Dorsolateral prefrontal cortex (tissue), 122 donors: ENCODE measurements at places on chromosomes 5 and 9.
A peak's percentile ranks its signal among the peaks of the same experiment; 100 is the strongest.

DNA sequence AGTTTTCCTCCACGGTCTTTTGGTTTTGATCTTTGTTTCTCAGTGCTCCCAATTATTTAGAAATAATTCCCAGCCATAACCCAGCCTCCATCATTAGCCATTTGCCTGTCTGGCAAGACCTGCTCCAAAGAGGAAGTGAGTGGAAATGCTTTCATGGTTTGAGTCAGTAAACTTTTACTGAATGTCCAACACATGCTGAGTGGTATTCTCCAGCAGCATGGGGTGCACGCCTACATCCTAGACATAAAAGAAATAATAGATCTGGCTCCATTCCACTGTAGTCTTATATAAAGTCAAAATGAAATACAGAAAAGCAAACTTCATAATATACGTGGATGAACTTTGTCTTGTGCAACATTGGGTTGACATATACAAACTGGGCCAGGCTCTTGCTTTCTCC, 757.2 kb downstream of the TLE1 start:
- no peak for DNase-seq

DNA sequence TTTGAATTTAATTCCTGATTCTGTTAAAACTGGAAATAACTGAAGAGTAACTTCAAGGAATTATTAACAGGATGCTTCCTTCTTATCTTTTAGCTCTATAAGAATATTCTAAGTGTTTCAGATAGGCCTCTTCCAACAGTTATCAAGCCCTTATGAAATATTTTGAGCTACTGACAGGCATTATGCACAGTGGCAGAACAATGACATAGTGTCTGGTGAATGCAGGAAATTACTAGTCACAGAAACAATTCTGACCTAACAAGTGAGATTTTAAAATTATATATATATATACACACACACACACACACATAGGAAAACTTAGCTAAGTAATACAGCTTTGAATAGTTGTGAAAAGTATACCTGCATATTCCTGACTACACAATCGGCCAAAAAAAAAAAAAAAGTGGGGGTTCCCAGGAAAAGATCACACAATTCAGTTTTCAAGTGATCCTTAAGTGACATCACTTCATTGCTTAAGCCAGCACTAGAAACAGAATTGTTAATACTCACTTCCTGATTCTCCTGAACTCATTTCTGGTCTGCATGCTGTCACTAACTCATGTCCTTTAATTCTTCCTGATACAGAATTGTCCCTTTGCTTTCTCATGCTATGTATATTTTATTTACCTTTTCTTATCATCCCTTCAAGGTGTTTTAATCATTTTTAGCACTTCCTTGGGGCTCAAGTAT, 77.3 kb downstream of the SLC25A46 start:
- no peak for DNase-seq

GRCh38 chr9:113349445-113350094, at the start of gene BSPRY:
TSS of gene BSPRY (plus strand) at chr9:113349541. CDS start at chr9:113349580, 39 bp downstream.
- no peak for DNase-seq

DNA sequence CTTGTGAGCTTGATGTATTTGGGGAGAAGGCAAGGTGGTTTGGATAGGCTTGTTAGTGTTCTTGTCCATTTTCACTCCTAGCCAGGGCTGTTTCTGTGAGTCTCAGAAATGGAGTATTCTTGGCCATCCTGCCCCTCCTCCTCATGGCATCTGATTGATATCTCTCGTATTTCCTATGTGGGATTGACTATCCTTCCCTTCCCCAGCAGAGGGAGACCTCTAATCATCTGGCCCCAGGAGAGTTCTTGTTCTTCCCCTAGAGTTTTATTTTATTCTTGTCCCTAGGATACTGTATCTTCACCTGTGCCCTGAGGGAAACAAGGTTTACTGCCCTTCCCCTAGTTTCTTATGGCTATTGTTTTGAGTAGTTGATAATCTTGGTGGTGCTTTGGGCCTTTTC, 114.4 kb downstream of the VPS13A start:
- DNase-seq = no peak

DNA sequence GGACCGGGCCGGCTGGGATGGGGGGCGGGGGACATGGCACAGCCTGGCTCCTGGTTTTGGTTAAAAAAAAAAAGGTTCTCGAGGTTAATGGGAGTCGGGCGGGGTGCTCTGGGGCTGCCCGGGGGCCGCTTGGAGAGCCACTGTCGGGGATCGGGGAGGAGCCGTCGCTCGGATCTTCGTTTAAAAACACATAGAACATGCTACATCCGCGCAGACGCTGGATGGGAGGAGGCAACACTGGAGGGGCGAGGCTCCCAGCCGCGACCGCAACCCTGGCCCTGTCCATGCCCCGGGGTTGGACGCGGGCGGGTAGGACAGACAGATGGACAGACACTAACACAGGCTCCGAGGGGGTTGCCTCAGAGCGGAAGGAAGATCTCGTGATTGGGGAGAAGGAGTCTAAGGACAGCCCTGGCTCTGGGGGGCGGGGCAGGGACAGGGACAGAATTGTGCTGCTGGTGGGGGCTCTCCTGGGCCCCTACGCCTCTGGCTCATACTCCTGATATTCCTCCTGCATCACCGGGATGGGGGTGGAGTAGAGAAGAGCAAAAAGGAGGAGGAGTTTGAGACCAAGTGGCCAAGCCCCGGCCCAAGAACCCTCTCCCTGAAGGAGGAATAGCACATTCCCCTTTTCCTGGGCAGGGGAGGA, 9.9 kb downstream of the SNCB start:
- DNase-seq = no peak

DNA sequence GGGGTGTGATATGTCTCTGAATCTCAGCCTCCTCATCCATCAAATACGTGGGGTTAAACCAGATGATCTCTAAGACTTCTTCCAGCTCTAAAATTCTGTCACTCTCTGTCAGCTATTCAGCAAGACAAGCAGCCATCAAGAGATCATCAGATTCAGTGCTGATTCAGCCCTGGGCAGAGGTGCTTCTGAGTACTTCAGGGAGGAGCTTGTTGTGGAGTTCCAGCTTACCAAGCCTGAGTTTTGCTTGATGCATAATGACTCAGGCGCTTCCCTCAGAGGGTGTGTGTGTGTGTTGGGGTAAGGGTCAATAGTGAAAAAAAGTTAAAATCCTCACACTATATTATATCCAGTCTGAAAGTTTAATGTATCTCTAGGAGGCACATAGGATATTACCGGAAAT, 29.6 kb upstream of the TAF1L start:
- no peak for DNase-seq

GRCh38 chr9:136105398-136106135, 10.5 kb upstream of the NACC2 start:
- no peak for DNase-seq

- no peak for DNase-seq
These were observed 822 bp downstream of the DENND4C start for GRCh38 chr9:19231126-19231903.

DNA sequence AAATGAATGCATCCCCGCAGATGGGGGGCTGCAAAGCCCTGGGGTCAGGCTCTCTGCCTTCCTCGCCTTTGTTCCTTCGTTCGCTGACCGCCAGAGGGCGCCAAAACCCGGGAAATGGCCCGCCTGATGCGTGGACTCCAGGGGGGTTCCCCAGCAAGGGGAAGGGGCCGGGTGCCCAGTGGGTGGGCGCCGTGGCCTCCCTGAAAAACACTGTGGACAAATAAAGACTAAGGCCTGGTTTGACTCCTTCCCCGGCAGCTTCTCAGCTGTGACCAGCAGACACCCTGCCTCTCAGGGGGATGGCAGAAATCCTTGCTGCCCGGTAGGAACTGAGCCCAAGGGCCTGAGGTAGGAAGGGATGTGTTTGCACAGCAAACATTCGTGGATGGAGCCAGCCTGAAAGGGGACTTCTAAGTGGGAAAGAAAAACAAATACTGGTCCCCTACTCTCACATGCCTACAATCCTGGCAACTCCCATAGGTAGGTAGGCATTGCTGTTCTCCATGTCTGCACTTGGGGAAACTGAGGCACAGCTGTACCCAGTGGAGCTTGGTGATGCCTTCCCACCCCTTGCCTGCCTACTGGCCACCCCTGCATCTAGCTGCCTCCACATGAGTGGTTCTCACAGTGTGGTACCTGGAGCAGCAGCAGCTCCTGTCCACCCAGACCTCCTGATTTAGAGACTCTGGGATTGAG, 57.7 kb downstream of the DUSP1 start:
- DNase-seq = peak; percentile 59

DNA sequence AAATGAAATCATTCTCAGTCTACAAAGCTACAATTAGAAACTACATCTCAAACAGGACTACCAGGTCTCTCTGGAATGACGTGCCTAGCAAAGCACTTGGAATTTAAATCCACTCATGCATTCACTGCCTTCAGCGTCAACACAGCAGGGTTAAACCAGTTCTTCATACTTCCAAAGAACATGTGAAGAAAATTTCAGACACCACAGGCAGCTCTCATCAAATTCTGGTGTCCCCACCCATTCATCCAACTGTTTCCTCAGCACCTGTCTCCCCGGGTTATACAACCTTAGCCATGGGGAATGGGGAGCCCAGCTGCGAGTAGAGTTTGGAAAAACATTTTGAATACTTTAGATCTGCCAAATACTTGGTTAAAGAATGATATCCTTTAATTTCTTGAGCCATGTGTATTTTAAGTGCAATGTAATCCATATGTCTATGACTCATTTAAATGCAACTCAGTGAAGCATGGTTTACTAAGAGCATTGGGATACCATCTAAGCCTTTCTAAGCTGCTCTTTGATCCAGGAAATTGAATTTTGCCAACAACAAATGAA, 17.5 kb downstream of the ADAM19 start:
- DNase-seq = no peak

DNA sequence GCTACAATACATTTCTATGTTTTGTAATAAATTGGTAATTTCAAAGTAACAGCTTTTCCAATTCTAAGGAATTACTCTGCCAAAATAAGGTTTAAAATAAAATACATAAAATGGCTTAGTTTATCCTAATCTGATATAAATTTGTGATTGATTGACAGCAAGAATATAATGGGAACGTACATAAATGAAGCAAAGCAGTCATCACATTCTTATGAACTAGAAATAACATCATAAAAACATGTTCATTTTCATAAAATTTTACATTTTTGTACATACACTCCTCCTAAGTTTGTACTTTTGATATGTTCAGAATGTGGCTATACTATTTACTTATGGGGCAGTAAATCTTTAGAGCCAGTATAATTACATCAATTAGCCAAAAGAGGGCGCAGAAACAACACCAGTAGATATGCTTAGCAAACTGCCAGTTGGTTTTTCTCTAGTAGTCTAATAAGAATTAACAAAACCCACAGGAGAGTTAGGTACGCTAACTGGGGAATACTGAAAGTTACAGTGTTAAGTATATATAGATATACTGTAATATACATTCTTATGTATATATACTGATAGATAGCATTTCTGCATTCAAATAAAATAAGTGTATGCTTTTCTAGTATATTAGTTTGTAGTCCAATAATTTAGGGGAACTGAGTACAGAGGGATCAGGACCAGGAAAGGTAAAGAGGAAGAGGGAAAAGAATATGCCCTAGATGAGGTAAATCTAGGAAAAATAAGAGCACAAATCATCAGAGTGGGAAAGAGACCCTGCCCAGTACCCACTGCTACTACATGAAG, 76.8 kb downstream of the ZDHHC21 start:
- no peak for DNase-seq

DNA sequence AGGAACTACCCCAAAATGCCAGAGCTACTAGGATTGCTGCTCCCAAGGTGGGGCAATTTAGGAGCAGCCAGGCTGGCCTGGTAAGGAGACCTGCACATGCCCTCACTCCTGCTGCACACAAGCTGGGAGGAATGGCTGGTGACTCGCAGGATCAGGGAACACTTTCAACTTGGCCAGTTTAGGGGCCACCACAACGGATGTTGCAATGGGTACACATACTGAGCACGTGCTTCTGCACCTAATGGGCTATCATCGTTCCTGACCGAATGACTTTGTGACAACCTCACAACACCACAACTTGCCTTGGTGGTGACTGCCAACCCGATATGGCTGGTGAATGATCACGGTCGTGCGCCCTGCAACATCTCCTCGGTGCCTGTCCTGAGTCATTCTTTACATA, 172.0 kb downstream of the ROR2 start:
- DNase-seq = no peak

DNA sequence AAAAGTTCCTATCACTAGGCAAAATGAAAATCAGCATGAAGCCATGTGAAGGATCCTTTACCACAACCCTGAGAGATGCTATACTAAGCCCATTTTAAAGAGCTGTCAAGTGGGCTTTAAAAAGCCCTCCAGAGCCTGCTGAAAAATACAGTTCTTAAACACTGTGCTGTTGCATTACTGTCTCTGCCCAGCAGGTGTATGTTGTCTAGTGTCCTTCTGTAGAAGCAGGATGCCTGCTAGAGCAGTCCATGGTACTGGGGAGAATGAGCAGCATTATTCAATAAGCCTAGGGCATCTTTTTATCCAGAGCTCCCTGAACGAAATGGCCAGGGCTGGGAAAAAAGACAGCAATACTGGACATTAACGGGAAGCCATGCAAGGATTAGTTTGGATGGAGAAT, 126.2 kb upstream of the PLCXD3 start:
- no peak for DNase-seq
